ENCODE measurements at places on chromosomes 4 and X.

- DNase-seq: no peak
Measured at GRCh38 chr4:165656399-165656798, 216.6 kb upstream of the TLL1 start.

DNA sequence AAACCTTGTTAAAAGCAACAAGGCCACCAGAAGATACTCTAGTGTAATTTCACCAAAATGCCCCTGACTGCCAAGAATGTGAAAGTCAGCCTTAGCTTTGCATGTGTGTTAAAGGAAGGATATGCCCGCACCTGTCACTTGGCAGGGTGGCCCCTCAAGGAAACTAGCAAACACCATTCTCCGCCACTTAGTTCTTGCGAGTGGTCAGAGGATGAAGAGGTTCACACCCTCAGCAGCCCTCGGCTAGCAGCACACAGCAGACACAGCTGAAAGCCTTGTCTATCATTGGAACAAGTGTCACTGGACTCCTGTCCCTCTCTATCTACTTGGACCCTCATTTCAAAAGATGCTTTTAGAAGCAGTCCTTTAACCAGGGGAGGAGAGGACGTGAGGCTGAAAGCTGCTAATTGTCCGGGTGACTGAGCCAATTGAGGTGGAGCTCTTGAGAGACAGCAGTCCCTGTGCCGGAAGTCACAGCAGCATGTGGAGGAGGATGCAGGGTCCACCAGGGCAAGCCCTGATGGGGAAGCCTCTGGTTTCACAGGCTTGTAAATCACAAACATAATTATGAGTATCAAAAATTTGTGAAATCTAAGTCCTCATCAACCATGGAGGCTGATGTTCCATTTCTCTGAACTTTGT, 18.0 kb downstream of the HHIP start:
- DNase-seq: no peak

DNA sequence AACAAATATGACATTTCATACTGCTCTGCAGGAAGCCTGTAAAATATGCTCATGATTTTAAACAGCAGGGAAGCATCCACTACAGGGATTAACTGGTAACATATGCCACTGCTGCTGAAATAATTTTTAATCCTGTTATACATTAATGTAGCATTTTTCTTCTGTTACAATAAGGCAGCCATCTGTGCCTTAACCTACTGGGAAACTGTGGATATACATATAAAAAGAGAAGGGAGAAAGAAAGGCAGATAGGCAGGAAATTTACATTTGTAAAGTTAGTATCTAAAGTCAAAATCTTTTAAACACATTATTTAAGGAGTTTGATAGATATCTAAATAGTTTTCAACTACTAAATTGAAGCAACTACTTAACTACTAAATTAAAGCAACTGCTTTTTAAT, 514.6 kb upstream of the KLHL4 start:
- DNase-seq: no peak

- no peak for DNase-seq
Measured at GRCh38 chrX:152831391-152831790, 528 bp downstream of the NSDHL start.

DNA sequence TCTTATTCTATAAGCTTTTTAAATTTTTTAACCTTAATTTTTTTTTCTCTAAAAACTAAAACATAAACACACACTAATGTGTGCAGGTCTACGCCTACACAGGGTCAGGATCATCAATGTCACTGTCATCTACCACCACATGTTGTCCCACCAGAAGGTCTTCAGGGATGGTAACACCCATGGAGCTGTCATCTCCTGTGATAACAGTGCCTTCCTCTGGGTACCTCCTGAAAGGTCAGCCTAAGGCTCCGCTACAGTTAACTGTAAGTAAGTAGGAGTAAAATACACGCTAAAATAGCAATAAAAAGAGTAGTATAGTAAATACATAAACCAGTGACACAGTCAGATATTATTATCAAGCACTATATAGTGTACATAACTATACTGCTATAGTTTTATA, 45.9 kb upstream of the GPRIN3 start:
- DNase-seq: no peak

DNA sequence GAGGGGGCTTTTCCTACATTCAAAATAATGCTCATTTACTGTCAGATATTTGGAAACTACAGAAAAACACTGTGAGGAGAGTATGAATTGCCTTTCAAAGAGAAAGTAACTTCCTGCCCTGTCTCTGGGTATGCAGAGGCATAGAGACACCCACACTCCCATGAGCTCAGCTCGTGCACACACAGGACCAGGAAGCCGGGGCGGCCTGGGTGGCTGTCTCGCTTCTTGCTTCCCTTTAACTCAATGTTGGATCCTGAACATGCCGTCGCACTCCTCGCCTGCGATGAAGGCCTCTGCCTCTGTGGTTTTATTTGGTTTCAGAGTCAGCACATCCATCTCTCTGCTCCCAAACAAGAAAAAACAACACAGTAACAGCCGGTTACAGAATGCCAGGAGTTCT, 40.1 kb upstream of the GPR78 start:
- DNase-seq: no peak

DNA sequence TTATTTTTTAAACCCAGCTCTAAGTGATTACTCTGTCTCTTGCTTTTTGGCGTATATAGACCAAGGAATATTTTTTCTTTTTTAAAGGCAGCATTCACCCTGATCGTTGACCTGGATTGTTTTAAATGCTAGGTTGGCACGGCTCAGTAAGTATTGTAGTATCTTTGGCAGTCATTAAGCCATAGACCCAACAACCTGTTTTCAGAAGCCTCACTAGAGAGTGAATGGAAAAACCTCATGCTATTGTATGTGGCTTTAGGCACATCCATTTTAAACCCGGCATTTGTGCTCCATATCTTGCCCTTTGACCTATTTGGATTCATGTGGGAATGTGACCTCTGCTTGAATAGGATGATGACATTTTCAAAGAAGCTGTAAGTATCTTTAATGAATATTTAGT, 183.9 kb downstream of the SNCA start:
- no peak for DNase-seq

- no peak for DNase-seq
Measured at GRCh38 chr4:48079972-48080391, 54.1 kb downstream of the TXK start.

- DNase-seq: no peak
Measured at GRCh38 chr4:89419111-89419695, 111.6 kb upstream of the GPRIN3 start.

DNA sequence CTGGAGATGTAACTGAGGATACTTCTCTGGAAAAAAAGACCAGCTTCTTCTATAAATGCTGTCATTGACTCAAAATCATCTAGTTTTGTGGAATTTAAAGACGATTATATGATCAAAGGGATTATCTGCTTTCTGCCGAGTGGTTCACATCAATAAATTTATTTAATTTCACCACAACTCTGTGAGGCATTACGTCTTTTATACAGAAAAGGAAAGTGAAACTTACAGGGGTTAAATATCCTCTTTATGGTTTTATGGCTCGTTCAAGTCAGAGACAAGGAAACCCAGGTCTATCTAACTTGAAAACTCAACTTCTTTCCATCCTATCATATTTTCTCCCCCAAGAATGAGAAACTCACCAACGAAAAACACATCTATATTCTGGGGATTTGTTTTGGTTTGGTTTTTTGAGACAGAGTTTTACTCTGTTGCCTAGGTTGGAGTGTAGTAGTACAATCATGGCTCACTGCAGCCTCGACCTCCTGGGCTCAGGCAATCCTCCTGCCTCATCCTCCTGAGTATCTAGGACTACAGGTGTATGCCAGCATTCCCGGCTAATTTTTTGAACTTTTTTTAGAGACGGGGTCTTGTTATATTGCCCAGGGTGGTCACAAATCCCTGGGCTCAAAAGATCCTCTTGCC, 377.9 kb upstream of the EMCN start:
- no peak for DNase-seq

DNA sequence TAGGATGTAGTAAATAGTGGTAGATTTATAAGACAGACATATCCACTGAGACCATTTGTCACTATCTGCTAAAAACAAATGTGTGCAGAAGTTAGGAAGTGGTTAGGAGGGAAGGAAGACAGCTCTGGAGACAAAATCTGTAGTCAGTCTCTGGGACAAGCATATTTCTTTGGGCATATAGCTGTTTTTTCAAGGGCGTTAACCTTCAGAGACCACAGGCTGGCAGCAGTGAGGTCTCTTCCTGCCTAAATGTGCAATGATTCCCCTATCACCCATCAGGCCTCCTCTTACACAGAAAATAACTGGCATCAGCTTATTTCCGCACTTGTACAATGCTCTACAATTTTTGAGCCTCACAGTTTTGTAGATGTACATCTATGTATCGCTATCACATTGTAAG, 6.5 kb downstream of the TMEM150C start:
- DNase-seq: no peak

Measured in activated CD4-positive, alpha-beta T cell treated with anti-CD3 and anti-CD28 coated beads for 1 hour (primary cell).